CD4-positive, alpha-beta T cell treated with Interleukin-1 beta for 1 hour (primary cell): ENCODE measurements at places on chromosomes 5 and 9.

- DNase-seq: no peak
These were observed 230.9 kb upstream of the MSX2 start for GRCh38 chr5:174493530-174493929.

GRCh38 chr5:126482591-126482990, 59.4 kb downstream of the GRAMD2B start:
- no peak for DNase-seq

DNA sequence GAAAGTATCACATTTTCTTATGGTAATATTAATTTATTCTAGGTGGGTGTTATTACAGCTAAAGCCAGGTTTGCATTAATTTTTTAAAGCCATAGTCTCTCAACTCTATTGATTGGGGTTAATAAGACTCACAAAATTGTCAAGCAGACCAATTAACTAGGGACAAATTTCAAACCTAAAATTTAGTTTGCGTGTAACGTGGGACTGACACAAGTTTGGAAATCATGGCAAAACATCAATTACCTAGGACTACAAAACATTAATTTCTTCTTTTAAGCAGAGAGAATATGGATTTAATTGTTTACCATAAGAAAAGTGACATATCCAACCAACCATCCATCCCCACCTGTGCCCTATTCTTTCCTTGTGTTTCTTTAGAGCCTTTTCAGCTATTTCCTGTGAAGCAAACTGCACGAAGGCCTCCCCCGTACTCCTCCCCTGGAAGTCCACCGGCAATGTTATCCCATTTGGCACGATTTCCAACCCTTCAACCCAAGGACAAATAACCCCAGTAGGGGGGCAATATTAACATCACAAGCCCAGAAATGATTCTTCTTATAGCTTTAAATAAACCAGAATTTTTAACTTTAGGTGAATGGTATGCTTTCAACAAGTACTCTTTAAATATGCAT, 4.4 kb downstream of the HNRNPH1 start:
- DNase-seq: no peak

- DNase-seq: no peak
These were observed 19.2 kb downstream of the OBP2B start for GRCh38 chr9:133189826-133190225.

- DNase-seq: no peak
These were observed 166.6 kb downstream of the ELAVL2 start for GRCh38 chr9:23659346-23660006.

DNA sequence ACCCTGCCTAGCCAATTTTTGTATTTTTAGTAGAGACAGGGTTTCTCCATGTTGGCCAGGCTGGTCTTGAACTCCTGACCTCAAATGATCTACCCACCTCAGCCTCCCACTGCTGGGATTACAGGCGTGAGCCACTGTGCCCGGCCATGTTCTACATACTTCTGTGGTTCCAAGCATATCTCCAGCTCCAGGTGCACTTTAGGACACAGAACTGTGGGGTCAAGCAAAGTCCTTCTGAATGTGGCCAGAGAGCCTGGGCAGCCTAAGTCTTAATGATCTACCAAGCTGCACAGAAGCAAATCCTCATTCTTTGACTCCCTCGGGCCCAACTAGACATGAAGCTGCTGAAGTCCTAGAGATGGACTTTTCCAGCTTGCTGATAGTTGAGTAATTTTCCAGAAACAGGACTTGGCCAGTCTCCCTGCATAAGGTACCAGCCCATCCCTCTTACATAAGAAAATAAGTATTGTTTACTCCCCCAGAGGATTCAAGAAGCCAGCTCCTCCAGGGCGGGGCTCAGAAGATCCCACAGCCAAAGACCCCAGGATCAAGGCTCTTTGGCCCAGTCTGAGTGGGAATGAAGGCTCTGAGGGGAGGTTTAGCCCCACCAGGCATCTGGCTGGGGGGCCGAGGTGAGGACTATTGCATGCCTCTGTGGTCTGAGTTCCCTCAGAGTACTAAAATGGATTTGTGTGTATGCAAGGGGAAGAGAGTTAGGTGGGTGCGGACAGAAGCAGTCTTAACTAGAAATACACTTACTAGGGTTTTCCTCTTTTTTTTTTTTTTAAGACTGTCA, 8.7 kb downstream of the CLTB start:
- DNase-seq: no peak

GRCh38 chr9:36632892-36633291, 60.2 kb downstream of the MELK start:
- DNase-seq: peak; percentile 22

DNA sequence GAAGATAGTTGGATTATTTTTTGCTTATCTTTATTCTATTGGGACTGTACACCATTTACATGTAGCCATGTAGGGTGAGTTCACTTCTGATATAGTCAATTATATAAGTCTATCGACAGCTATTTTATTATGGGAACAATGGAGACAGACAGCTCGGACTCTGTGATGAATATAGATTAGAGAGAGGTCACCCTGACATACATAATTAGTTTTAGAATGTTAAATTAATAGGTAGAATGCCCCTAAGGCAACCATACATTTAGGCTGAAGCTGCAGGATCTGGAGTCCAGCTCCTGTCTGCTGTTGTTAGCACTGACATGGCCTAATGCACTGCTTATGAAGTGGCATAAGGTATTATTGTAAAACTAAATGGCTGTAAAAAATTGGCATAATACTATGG, 700.8 kb downstream of the MAT2B start:
- no peak for DNase-seq

GRCh38 chr5:180541710-180542109, 47.5 kb downstream of the CNOT6 start:
- no peak for DNase-seq

GRCh38 chr9:13479096-13479495, 199.6 kb upstream of the MPDZ start:
- no peak for DNase-seq

DNA sequence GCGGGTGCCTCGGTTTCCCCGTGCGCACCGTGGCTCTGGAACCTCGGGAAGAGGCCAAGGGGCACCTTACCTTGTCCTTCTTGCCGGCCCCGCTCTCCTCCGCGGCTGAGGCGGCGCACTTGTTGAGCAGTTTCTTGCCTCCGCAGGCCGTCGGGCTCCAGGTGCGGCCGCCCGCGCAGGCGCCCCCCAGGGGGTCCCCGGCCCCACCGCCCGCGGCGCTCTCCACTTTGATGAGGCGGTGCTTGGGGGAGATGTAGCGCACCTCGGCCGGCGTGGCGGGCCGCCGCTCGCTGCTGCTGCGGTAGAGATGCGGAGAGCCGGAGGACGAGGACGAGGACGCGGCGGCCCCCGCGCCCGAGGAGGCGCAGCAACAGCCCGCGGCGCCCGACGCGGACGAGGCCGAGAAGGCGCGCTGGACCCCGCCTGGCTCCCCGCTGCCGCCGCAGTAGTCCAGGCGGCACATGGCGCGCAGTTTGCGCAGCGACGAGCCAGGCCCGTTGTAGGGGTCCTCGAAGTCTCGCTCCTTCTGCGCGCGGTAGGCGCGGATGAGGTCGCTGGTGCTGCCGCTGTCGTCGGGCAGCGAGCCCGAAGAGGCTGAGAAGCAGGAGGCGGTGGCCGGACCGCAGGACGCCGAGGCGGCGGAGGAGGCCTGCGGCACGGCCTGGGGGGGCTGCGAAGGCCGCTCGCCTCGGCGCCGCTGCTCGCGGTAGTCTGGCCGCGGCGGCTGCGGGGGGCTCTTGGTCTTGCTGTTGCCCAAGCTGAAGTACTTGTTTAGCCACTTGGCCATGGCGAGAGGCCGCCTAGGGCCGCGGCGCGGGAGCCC, 957 bp downstream of the SHB start:
- no peak for DNase-seq

DNA sequence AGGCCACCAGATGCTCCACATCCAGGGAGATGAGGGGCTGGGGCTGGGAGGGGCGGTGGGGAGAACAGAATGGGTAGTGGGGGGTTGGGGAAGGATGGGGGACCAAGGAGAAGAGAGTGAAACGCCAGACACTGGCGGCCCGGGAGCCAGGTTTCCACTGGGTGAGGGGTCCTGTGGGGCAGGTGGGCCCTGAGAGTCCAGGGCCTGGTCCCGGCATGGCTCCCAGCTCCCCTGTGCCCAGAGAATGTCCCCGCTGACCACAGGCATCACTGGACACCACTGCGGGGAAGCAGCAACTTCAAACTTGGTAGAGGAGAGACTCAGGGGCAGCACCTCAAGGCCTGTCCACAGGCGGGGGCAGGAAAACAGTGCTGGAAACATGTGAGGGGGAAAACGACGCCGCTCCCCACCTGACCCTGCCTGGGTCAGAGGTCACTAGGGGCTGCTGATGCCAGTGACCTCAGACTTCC, 13.2 kb downstream of the NINJ1 start:
- no peak for DNase-seq

DNA sequence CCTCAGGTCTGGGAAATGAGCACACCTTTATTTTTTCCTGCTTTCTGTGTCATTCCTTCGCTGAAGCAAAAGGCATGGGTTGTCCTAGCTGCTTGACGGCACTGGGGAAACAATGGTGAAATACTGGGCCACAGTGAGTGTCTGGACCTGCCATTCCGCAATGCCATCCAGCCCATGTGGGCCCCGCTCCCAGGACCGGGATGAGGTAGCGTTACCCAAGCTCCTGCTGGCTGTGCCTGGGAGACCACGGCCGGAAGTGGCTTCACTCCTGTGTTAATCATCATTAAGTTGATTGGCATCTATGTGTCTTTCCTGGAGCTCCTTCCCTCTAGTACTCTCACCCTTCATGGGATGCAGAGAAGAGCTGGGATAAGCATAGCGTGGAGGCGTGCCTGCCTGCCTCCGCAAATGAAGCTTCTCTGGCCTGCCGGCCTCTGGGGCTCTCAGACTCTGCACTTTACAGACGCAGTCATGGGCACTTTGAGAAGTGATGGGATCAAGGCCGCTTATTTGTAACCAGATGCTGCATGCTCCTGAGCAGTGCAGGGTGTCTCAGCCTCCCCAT, 16.5 kb upstream of the SMIM32 start:
- DNase-seq: no peak

DNA sequence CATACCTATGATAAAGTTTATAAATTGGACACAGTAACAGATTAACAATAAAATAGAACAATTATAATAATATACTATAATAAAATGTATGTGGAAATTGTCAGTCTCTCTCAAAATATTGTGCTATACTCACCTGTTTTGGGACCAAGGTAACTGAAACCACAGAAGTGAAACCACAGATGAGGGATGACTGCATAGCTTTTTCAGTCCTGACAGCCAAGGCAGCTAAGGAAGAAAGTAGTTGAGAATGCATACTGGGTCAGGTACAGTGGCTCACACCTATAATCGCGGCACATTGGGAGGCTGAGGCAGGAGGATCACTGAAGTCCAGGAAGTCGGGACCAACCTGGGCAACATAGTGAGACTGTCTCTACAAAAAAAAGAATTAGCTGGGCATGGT, 8.9 kb downstream of the SRP19 start:
- DNase-seq: peak; percentile 30

DNA sequence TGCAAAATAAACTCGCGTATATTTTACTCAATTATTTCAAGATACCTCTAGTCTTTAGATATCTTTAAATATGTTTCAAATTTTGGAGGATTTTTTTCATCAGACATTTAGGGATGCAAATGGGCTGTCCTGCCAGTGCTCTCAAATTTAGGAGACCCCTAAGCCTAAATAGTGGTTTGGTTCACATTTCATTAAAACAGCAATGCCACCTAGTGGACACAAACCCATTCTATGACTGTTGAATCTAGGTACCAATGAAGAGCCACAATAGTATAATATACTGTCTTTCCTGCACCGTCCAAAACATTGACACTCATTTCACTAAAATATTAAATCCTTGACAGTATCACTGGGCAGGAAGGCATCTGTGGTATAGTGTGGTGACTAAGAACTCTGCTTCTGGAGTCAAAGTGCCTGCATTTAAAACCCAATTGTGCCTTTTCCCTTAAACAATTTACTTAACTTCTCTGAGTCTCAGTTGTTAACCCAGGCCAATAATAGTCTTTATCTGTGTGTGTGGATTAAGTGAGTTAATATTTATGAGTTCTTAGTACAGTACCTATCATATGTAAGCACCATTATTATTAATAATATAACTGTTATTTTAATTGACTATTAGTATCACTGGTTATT, 148.0 kb downstream of the RORB start:
- DNase-seq: no peak

GRCh38 chr5:158821331-158821730, 278.4 kb downstream of the EBF1 start:
- DNase-seq: no peak

DNA sequence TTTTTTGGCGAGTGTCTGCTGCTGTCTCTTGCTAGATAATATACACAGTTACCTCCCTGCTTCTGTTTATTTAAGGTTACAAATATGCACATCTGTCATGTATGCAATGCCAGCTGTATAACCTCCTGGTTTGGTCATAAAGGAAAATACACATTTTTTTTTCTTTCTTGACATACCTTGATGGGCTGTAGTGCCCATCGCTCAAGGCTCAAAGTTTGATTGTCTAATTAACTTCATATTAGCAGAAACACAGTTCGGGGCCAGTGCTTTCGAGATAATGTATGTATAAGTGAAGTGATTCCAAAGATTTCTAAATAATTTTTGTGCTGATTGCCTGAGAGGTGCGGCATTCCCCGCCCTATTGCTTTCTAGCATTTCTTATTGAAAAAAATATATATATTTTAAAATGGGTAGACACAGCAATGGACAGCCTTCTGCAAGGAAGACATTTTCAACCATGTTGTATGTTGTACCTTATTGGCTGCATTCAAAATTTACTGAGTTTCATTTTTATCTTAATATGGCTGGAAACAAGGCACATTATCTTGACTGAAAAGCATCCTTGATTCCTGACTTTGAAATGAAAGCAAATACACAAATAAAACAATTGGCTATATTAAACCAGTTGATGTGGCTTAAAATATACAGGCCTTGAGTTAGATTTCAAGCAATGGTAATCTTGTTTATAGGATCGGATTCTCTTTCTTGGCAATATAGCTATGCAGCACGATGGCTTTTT, 206.2 kb downstream of the MEF2C start:
- no peak for DNase-seq

DNA sequence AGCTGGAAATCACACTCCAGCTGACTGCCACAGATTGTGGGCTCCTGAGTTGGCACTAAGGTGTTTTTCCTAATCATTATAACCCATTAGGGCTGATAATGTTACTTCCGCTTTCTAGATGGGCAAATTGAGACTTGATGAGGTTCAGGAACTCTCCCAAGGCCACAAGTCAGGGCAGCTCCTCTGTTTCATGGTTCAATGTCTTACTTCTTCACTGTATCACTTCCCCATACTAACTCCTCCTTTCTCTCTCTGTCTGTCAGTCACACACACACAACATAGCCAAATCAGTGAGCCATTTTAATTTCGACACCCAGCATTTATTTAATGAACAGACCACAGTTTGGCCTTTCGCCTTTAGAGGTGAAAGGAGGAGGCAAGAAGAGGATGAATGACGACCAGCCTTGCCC, 17.8 kb upstream of the TRAF1 start:
- peak; percentile 51 for DNase-seq

DNA sequence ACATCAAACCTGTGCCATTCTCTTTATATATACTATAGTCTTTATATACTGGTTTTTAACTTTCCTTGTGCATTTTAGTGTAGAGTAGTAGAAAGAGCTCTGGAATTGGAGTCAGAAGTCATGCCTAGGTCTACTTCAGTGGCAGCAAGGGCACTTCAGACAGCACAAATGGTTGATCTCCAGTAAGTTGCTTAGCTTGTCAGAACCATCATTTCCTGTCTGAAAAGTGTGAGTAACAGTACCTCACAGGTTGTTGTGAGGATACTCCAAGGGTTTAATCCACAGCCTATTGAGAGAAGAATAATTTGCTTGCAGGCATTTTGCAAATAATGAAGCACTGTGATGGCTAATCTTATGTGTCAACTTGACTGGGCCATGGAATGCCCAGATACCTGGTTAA, 95.8 kb upstream of the NR4A3 start:
- no peak for DNase-seq
